ENCODE measurements at places on chromosomes 7 and 10. TPM values are rescaled to one million over a fixed set of nuclear protein-coding genes. Genes with fewer than 3 reads are reported as not detected.

GRCh38 chr7:105438847-105439173 is 50.1 kb upstream of the SRPK2 start:
- 0 out of 2 replicates have a peak overlapping the region, but pooled peaks have one; percentile 59 for H3K27ac ChIP-seq
- H3K4me1 ChIP-seq, result peaks cover 8% of the 10 kb centered on the region
- no peaks in the 10 kb centered on the region for H3K36me3 ChIP-seq
- DNase-seq, result no peak
- H3K27me3 ChIP-seq, result no peaks in the 10 kb centered on the region
- no peak overlapping the region for H3K4me3 ChIP-seq

- peak overlapping the region; percentile 65 for H3K27ac ChIP-seq
- peak; percentile 69 for DNase-seq
- H3K36me3 ChIP-seq, result no peaks in the 10 kb centered on the region
- H3K4me3 ChIP-seq, result 0 out of 2 replicates have a peak overlapping the region, but pooled peaks have one; percentile 14
These were observed 226.4 kb downstream of the BUB3 start for GRCh38 chr10:123380491-123381085.

DNA sequence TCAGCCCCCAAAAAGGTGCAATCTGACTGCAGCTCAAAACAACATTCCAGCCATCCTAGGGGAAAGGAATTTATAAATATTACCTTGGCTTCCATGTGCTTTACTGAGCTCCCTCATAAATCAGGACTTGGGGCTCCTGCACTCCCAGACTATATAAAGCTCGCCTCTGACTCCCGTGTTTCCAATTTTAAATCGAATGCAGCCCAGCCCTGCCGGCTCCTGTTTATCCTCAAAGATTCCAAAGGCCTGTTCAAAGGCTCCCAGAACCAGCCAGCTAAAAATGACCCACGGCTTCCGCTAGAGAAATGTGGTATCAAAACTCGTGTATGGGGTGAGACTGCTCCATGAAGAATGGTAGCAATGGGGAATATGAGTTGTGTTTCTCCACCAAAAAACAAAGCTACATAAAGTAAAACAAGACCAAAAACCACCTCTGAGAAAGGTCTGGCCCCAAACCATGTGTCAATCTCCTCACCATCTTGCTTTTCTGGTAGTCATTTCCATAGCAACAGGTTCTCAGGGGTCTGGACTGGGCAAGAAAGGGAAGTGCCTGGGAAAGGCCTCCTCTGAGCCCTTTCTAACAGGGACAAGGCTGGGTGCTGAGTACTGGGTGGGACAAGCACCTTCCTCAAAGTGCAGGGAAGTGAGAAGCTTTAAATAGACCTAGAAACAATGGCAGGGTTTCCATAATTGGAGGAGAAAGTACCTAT is 5.1 kb downstream of the CALML3 start:
- H3K4me1 ChIP-seq, result no peaks in the 10 kb centered on the region
- H3K27me3 ChIP-seq, result no peaks in the 10 kb centered on the region
- H3K27ac ChIP-seq, result no peak overlapping the region

- no peaks in the 10 kb centered on the region for H3K27me3 ChIP-seq
- H3K4me3 ChIP-seq, result peak overlapping the region; percentile 70
- H3K27ac ChIP-seq, result no peak overlapping the region
- H3K4me1 ChIP-seq, result peaks cover 13% of the 10 kb centered on the region
- no peaks in the 10 kb centered on the region for H3K36me3 ChIP-seq
These were observed 25.0 kb downstream of the ZPBP start for GRCh38 chr7:50068026-50068425.

DNA sequence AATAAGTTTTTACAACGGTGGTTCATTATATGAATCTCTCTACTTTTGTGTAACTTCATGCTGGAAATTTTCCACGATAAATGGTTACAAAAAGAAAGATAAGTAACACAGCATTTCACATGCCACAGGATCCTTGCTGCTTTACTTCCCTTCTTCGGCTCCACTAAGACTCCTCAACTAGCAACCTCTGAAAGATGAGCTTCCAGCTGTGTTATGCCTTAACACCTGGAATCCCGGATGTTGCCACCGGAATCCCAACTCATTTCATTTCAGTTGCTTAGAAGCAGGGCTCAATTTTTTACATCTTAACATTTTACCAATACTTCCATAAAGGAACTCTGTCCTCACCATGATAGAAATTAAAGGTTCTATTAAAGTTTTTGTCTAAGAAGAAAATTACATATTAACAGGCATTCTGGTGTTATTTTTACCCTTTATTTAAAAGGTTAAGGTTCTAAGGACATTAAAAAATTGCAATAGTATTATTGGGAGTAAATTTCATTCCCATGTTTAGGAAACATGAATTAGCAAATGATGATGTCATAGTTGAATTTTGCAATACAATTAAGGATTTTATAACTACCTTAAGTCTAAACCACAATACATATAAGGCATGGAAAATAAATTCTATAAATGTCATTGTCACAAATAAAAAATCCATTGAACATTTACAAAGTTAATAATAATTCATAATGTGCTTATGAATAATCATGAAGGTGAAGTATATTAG is 57.1 kb upstream of the IL6 start:
- H3K27ac ChIP-seq, result no peak overlapping the region
- H3K4me3 ChIP-seq, result no peak overlapping the region
- DNase-seq, result no peak
- peaks cover 69% of the 10 kb centered on the region for H3K4me1 ChIP-seq

The HOXA10 gene
- total RNA-seq, result 46.1 TPM

Measured in PC-3 (cell line).